Fibroblast of skin of scalp (primary cell): ENCODE measurements at places on chromosomes 11 and 22.

DNA sequence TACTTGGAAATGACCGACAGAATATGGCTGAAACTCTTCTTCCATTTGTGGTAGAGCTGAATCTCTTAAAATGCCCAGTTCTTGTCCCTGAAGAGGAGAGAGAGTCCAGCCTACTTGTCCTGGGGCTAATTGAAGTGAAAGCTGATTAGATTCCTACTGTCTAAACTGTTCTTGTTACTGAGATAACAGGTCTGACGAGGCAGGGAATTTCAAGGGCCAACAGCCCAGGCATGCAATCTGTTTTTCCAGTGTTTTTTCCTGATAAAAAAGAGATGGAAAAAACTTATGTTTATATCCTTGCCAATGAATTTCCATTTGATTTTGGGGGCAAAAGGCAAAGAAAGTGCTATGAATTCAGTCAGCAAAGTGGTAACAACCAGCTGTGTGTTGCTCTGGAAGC is 195.5 kb downstream of the ETS1 start:
- no peak for DNase-seq

DNA sequence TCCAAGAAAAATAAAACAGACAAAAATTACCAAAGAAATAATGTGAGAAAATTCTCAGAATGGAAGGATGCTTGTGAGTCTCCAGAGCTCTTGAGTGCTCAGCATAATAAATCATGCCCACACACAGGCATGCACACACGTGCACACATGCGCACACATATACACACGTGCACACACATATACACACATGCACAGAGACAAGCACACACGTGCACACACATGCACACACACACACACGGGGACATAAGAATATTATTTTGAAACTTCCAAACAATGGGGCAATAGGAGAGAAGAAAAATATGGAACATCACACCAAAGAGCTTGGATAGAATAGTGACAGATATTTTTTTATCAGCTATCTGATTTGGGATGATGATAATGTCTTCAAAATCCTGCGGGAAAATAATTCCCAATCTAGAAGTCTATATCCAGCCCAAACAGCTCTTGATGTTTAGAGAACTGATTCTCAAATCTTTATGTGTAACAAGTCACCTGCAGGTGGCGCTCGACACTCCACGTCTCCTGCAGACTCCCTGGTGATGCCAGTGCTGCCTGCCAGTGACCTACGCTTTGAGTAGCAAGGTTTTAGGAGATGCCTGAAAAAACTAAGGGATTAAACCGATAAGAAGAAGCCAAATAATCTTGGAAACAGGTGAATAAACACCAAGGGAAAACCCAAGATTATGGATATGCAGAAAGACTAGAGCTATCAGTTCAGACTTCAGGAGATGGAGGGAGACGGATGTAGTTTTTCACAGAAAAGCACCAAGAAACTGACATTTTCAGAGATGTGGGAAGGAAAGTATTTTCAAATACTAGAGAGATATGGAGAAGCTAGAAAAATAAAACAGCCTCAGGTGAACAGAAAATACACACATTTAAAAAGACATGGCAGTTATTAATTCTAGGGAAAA is 743.6 kb downstream of the ETS1 start:
- DNase-seq, result peak; percentile 69

- DNase-seq, result peak; percentile 19
These were observed 29.6 kb downstream of the RTN4R start for GRCh38 chr22:20238536-20238900.

DNA sequence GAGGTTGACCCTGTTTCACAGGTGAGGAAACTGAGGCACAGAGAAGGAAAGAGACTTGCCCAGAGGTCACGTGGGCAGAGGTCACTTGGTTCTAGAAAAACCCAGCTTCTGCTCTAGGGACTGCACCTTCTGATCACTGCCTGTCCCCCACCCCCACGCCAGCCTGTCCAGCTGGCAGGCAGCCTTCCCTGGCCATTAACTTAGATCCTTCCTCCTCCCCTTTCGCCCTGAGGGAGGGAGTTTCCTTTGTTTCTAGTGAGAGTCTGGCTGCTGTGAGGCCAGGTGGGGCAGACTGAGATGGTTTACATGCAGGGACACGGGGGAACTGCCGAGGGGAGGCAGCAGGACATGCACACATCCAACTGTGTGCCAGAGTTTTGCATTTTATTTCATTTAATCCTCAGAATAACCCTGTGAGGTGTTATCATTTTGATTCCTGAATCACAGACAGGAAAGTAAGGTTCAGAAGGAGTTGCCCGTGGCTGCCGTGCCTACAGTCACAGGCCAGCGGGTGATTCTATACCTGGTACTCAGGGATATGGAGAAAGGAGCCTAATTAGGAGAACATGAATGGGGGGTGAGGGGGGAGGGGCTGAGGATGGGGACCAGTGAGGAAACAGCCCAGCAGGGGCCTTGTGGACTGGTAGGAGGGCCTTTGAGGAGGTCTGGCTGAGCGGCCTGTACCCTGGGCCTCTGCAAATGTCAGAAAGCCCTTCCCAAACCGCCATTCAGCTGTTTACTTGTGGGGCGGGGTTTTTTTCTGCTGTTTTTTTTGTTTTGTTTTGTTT is 3.4 kb downstream of the FAM83F start:
- DNase-seq, result no peak

DNA sequence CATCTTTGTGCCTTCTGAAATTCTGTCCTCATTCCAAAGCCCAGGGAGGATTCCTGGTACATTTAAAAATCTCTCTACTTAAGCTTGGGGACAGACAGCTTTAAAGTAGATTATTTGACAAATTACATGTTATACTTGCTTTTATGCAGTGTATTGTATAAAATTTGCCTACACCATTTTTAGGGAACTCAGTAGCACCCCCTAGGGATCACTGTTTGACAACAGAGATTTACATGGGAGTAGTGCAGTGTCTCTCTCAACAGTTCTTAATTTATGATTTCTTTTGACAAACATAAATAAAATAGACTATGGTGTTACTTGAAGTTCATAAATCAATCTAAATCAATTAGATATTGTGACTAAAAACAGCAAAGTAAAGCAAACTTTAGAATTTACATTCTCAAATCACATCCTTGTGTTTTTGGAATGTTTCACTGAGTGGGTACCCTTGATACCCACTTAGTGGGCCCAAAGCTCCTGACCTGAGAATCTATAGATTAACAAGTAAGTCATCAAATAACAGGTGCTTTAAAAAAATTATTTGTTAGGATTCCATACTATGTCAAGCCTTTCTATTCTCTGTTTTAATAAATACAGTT is 428.8 kb downstream of the DYNC2H1 start:
- peak; percentile 43 for DNase-seq

GRCh38 chr11:85947431-85948272 is 92.5 kb downstream of the CCDC83 start:
- peak; percentile 87 for DNase-seq

DNA sequence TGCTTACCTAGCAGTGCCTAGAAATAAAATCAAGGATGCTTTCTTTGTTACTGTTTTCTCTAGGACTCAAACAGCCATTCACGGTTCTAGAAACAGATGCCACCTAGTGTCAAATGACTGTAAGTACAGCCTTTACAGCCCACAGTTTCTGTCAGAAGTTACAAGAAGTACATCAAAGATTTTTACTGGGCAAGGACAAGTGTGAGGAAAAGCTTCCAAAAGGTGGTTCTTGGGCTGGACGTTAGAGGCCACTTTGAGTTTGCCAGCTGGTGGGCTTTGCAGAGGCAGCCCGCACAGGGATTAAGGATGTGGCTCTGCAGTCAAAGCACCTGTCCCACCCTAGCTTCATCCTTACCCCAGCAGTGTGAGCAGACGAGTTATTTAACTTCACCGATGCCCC is 6.9 kb downstream of the KMT5B start:
- DNase-seq, result peak; percentile 69

DNA sequence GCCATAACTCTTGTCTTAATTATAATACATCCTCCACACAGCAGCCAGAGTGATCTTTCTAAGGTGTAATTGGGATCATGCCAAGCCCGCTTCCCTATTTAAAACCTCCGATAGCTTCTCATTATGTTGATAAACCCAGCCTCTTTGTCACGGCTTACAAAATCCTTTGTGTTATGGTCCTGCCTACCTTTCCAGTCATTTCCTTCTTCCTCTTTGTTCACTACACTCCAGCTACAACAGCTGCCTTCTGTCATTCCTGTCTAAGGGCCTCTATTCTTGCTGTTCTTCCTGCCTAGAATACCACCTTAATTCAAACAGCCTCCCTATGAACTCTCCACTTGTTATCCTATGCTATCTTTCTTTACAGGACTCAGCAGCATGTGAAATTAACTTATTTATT is 70.6 kb upstream of the CAPRIN1 start:
- no peak for DNase-seq

DNA sequence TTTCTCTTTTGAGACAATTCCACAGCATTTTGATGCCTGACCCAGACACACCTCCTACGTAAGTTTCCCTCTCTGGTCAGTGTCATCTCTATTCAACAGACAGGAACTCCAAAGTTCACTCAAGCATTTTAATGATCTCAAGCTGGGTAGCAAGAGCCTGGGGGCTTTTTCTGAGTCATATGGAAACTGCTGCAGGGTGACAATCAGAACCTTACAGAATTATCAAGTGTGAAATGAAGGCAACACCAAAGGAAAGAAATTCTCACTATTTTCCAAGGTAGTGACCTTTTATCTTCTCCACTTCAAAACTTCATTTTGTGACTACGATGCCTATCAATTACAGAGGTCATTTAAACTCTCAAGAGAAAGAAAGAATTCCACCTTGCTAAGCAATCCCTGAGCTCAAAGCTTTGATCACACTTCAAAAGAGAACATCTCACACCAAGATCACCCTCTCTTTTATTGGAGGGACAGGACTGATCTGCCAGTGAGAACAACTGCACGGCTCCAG is 229.0 kb upstream of the ZC3H12C start:
- DNase-seq, result no peak

- DNase-seq, result no peak
These were observed 63.6 kb downstream of the PARVG start for GRCh38 chr22:44244265-44244822.
